ENCODE measurements at places on chromosomes 5 and 9. TPM values are rescaled to one million over a fixed set of nuclear protein-coding genes. Genes with fewer than 3 reads are reported as not detected.

Gene CORO2A
- polyA plus RNA-seq = 12.9 TPM

Gene PTCH1
- polyA plus RNA-seq = 21.4 TPM

Gene NUTM2F
- not detected for polyA plus RNA-seq

Gene TEX10
- 35.0 TPM for polyA plus RNA-seq
